ENCODE measurements at places on chromosomes 4 and X.

- no peak for DNase-seq
Observed at GRCh38 chr4:48752726-48753125, 27.4 kb downstream of the FRYL start.

DNA sequence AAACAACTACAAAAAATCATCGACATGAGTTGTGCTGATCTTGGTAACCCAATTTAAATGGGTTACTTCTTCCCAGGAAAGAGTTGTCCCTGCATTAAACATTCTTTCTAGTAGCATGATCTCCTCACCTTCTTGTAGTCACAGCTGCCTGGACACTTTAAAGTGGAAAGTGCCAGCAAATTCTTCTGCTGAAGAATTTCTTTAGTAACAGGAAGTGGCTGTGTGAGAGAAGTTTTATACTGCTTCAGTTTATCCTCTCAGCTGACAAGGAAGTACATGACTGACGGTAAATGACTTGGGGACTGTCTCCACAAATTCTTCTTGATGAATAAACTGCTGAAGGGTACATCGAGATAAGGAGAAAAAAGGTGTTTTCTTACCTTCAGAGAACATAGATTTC lies 18.2 kb upstream of the TNIP3 start:
- DNase-seq: no peak

DNA sequence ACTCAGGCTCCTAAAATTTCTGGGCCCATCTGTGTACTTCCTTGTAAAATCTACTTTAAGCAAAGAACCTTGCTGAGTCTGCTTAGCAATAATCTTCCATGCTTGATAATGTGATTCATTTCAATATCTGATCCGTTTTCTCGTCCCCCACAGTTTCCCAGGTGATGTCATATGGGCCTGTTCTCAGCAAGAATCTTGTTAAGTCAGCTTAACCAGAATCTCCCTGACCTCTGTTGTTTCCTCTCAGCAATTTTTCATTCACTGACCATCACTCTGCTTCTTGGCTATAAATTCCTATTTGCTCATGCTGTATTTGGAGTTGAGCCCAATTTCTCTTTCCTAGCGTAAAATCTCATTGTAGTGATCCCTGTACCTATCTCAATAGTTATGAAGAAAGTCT lies 13.9 kb downstream of the CSN2 start:
- no peak for DNase-seq

- DNase-seq: no peak
Observed at GRCh38 chrX:38080808-38081207, 74.5 kb downstream of the SYTL5 start.

GRCh38 chr4:80382090-80382832 lies 46.7 kb downstream of the CFAP299 start:
- no peak for DNase-seq
